ENCODE measurements at places on chromosomes 7 and 10.

DNA sequence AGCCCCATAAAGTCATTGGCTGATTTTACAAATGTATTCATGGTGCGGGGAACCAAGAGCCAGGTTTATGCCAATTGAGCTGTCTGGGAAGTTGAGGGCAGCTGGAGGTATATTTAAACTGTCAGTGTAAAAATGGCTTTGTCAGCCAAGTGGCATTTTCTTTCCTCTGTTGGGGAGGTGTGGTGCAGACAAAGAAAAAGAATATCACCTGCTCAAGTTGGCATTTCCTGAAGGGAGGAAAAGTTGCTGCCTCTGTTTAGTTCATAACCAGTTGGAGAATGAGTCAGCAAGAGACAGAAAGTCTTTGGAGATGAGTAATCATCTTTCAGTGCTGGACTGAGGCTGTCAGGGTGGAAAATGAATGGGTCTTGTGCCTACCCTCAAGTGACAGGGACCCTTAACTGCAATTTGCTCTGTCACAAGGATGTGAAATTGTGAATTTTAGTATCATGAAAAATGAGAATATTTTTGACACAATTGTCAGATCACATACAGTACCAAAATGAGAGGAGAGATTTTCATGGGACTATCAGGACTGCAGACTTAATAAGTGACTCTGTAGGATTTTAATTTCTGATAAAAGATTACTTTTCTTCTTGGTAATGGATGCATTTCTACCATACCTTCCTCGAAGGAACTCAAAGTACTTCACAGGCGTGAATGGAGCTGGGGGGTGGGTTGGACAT is 137.3 kb downstream of the ANLN start:
- DNase-seq: no peak

- no peak for DNase-seq
Measured at GRCh38 chr10:124174071-124174566, 80.7 kb upstream of the CHST15 start.

DNA sequence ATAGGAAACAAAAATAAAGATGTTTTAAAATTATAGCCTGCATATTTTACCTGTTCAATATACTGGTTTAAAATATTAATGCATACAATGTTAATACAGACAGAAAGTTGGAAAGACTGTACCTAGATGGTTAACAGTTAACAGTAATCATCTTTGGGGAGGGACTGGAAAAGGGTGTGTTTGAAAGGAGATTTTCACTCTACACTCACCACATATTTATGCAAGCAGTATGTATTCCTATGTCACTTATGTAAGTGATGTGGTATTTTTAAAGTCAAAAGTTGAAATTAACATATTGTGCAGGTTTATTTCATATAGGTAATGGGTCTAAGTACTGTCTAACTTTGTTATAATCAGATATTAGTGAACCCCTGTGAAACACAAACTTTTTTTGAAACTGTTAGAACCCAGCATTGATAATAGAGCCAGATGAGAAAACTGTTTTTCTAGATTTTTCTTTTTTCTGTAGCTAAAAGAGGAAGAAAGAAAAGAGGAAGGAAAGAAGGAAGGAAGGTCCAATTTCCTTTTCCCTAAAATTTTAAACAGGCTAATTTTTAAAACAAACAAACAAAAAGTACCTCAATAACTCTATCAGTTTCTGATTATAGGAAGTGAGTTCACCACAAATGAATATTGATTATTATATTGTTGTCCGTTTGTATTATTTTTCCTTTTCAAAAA is 9.0 kb upstream of the STARD3NL start:
- no peak for DNase-seq

DNA sequence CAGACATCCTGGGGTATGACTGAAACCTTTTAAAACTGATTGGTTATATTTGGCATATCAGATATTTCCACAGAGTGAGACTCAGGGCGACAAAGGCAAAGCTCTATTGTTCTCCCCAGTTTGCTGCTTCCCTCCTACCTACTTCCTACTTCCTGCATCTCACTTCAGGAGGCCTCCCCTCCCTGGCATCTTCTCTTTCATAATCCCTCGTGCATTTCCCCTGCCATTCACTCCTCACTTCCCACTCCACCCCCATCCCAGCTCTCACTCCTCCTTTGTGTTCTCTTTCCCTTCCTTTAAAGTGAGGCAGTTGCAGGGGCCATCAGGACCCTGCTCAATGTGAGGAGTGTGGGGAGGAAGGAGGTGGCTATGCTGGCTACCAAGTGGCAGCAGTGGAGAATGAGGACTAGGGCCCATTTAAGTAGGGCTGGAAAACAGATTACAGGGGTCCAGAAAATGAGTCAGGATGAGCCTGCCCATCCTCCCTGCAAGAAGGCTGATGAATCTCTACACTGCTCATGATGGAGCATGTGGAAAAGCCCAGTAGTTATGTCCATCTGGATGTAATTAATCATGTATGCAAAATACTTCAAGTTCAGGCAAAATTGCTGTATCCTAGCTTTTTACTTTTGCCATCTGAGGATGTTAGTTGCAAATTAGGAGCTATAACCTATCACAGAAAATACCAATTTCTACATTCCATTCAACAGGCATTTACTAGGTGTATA is 311.8 kb upstream of the IMMP2L start:
- DNase-seq: no peak

GRCh38 chr7:101936611-101937231 is 119.3 kb downstream of the CUX1 start:
- no peak for DNase-seq

GRCh38 chr7:101077303-101078086 is 7.8 kb upstream of the TRIM56 start:
- DNase-seq: peak; percentile 65

GRCh38 chr7:2023877-2024566 is 208.7 kb downstream of the MAD1L1 start:
- DNase-seq: no peak

DNA sequence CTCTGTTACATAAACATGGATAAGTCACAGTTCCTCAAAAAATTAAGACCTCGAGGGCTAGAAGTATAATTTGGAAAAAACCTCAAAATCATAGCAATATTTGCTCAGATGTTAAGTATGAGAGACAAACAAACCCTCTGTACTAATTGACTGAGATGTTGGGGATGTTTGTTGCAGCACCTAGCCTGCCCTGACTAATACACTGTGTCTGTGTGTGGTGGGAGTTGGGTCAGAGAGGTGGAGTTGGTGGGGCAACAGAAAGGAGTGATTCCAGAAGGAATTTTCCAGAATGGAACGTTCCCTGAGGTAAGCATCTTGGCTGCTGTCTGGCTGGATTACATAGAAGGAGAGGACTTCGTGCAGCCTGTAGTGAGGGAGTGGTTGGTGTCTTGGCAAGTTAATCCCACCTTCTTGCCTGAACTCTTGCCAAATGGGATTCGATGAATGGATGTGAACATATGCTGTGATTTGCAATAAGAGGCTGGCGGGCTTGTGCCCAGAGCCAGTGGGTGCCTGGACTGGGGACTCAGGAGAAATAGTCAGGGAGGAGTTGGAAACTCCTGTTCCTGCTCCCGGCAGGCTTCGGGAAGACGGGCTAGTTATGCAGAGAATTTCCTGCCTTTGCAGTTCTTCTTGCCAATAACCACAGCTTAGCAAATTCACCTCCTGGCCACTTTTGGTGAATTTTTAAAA is 9.3 kb upstream of the FAM180A start:
- no peak for DNase-seq

DNA sequence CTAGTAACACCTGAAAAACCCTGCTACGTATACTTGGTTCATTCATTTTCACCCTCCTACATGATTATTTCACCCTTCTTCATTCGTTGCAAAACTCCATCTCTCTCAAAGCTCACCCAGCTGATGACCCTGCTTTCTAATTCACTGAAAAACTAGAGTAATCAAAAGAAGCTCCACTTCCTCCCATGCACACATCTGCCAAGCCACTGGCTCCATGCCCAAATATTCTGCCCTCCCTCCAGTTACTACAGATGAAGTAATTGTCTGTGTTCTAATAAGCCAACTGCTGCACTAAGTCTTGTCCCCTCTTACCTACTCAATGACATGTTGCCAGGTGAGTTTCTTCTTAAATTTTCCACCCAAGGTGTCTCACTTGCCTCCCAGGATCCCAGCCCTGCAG is 96.9 kb upstream of the CCDC71L start:
- no peak for DNase-seq

GRCh38 chr10:10551596-10552301 is 465.9 kb upstream of the CELF2 start:
- no peak for DNase-seq
